ENCODE measurements at places on chromosomes 6 and 20.

- no peak for DNase-seq
Measured at GRCh38 chr6:102398788-102399390, 1005.4 kb downstream of the GRIK2 start.

- DNase-seq, result no peak
Measured at GRCh38 chr6:169072127-169073042, 181.3 kb downstream of the THBS2 start.

DNA sequence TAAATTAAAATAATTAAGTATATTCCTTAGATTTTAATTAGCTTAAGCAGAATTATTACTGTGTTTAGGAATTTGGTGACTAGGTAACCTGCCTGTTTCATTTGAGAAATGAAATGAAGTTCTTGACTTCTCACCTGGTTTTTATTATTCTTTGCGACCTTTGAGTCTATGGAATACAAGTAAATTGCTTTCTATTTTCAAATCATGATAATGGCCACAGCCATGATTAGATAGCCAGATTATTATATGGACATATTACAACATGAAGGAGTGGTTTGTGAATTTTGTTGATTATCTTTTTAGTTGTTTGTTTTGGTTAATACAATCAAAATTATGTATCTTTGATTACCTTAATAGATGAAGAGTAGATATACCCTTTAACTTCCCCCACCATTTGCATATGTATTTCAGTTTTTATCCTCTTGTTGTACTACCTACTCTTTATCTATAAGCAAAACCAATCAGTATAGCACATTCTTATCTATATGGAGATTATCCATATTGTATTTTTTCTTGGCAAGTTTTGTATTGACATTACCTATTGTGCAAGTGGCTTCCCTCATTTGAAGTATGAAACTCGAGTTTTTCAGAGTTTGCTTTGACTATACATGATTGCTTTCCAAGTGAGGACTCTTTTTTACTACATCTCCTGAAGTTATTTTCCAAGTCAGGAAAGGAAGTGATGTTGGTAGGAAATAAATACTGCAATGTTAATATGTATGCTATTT lies 47.9 kb downstream of the CD2AP start:
- DNase-seq, result no peak

DNA sequence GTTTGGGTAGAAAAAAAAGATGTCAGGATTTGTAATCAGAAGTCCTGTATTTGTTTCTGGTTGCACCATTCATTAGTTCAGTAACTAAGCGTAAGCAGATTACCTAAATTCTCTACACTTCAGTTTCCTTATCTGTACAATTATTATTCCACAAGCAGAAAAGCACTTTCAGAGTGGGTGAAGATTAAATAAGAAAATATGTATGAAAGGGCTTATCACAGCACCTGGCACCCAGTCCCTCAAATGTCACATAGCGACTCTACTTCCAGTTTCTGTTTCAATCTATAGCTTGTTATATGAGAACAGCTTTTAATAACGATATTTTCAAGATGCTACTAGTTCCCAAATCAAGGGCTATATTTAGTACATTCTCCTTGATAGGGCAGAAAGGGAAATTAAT lies 31.4 kb downstream of the RGS17 start:
- DNase-seq, result no peak

Data from hematopoietic multipotent progenitor cell treated with erythropoietin and hydrocortisone succinate and interleukin-3 and kit ligand, for 17 days (in vitro differentiated cells).